HepG2 (cell line): ENCODE measurements at places on chromosomes 5 and 9. TPM values are rescaled to one million over a fixed set of nuclear protein-coding genes. Genes with fewer than 3 reads are reported as not detected.
A peak's percentile ranks its signal among the peaks of the same experiment; 100 is the strongest.

The PRELID2 gene
- 20.3 and 22.9 TPM in 2 replicates for total RNA-seq

DNA sequence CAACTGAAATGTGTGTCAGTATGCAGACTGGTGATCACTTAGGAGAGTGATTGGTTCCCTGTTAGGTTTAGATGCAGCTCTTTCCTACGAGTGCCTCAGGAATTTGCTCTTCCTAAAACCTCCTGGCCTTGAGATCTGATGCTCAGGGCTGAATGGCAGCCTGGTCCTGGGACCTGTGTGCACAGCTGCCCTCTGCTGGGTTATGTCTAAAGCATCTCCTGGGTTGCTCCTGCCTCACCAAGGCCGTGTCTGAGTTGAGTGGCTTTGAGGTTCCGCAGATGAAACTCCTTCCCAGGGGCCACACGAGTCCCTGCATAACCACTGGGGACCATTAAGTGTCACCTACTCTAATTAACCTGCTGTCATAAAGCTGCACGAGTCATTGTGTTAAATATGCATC, 59.5 kb downstream of the MVB12B start:
- peaks cover 17% of the 10 kb centered on the region for H3K36me3 ChIP-seq
- peak; percentile 37 for DNase-seq
- H3K4me1 ChIP-seq, result no peaks in the 10 kb centered on the region
- no peak overlapping the region for H3K27ac ChIP-seq
- no peak overlapping the region for H3K4me3 ChIP-seq

DNA sequence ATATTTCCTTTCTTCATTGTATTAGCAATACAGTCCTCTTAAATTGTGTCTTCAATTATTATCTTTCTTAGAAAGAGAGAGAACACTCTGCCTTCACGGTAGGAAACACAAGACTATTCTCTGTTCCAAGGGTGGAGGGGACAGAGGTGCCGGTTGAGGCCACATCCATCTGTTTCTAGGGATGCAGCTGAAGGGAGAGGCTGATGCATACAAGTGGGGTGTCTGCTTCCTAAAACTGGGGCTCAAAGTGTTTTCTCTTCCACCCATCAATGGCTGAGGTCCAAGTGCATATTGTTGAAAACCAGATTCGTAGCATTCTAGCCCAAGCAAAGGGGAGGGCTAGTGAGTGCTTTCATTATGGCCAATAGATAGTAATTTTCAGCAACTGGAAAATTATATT, 9.5 kb downstream of the IRX2 start:
- no peak for DNase-seq
- no peak overlapping the region for H3K27ac ChIP-seq
- no peaks in the 10 kb centered on the region for H3K4me1 ChIP-seq

- no peak overlapping the region for H3K27ac ChIP-seq
- no peaks in the 10 kb centered on the region for H3K36me3 ChIP-seq
- no peaks in the 10 kb centered on the region for H3K27me3 ChIP-seq
- no peaks in the 10 kb centered on the region for H3K4me1 ChIP-seq
- H3K4me3 ChIP-seq, result no peak overlapping the region
- no peak for DNase-seq
Observed at GRCh38 chr9:80937645-80938044, 751.7 kb downstream of the TLE1 start.

DNA sequence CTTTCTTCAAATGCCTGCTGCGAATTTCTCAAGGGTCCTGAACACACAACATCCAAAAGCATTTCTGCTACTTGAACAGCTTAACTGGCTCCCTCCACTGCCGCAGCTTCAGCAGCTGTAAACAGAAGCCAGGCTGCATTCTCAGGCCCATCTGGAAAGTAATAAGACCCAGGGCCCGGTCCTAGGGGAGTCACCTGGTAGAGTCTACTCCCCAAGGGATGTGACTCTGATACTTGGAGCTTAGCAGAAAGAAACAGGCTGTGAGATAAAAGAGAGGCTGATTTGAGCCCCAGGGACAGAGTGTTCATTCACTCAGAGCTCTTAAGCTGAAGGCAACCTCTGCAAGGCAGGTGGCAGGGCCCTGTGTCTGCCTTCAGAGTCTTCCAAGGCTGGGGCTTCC, 356.8 kb downstream of the SPOCK1 start:
- no peak overlapping the region for H3K27ac ChIP-seq
- no peak overlapping the region for H3K4me3 ChIP-seq
- no peaks in the 10 kb centered on the region for H3K4me1 ChIP-seq
- H3K27me3 ChIP-seq, result 0 out of 3 replicates have a peak, but pooled peaks cover 4% of the 10 kb centered on the region
- H3K36me3 ChIP-seq, result no peaks in the 10 kb centered on the region

The CLTB gene
- total RNA-seq, result 30.7 and 33.8 TPM in 2 replicates

DNA sequence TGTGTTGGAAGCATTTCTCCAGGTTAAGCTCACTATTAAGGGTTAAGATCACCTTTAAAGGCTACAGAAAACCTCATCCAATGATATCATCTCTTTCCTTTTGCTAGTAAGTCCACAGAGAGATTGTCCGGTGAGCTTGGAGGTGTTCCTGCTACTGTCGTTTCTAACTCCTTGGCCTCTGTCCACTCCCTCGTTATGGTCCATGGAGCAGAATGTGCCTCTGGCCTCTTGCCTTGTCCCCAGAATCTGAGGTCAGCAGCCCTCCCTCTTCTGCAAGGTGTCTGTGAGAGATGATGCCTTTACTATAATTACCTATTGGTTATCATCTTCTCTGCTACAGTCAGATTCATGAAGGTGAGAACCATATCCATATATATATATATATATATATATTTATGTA, 15.0 kb downstream of the ORM2 start:
- H3K27ac ChIP-seq, result no peak overlapping the region
- no peak for DNase-seq
- H3K4me1 ChIP-seq, result peaks cover 14% of the 10 kb centered on the region
- H3K36me3 ChIP-seq, result peaks cover 16% of the 10 kb centered on the region; the same call in 1 of the 3 replicates

The WDR31 gene
- 0.33 and 0.56 TPM in 2 replicates for total RNA-seq

GRCh38 chr9:14670718-14671117, 22.5 kb downstream of the ZDHHC21 start:
- no peaks in the 10 kb centered on the region for H3K4me1 ChIP-seq
- H3K4me3 ChIP-seq, result no peak overlapping the region
- no peak for DNase-seq
- no peak overlapping the region for H3K27ac ChIP-seq
